ENCODE measurements at places on chromosomes 3 and 15.

- DNase-seq, result no peak
Measured at GRCh38 chr3:106728315-106729098, 648.7 kb upstream of the CCDC54 start.

DNA sequence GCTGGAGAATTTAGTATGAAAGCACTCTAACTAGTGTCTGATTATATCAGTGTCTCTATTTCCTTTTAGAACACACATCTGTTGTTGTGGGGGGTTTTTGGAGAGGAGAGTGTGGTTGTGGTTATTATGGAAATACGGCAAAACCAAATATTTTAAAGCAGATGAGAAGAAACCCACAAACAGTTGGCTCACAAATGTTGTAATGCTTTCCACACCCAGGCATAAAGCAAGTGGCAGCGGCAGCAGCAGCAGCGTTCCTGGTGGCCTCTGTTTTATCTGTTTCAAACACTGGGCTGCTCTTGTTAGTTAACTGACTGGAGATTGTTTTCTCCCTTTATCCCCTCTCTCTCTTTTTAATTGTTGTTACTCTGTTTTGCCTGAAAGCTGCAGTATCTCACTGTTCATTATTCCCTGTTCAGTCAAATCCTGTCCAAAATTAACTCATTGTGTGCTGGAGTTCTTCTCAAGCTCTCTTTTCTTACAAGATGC lies 1045.5 kb upstream of the NR2F2 start:
- no peak for DNase-seq

DNA sequence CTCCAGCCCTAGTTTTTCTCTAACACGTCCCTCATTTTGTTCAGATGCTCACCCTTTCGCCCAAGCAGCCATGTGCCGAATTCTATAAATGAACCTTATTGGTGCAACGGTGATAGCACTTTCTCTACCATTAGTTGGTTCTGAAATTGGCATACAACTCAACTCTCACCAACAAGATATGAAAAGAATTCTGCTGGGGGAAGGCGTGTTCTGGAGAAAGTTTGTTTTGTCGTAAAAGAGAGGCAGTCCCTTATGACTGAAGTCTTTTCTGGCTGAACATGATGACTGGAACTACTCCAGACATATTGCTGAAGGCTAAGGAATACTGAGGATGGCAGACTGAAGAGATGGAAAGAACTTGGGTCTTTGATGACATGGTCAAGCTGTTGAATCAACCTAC lies 91.8 kb upstream of the UBE2E2 start:
- no peak for DNase-seq

- no peak for DNase-seq
Measured at GRCh38 chr15:47184003-47184907, 533.0 kb upstream of the SEMA6D start.

All from stimulated activated CD4-positive, alpha-beta T cell treated with anti-CD3 and anti-CD28 coated beads, Interleukin-15, amount 100 ng/mL, for 1 hour (primary cell).